Omental fat pad (tissue), 4 donors: ENCODE measurements at places on chromosomes 11 and 22. TPM values are rescaled to one million over a fixed set of nuclear protein-coding genes. Genes with fewer than 3 reads are reported as not detected.
A peak's percentile ranks its signal among the peaks of the same experiment; 100 is the strongest.

SCGB1D2 gene
- not detected for total RNA-seq

DNA sequence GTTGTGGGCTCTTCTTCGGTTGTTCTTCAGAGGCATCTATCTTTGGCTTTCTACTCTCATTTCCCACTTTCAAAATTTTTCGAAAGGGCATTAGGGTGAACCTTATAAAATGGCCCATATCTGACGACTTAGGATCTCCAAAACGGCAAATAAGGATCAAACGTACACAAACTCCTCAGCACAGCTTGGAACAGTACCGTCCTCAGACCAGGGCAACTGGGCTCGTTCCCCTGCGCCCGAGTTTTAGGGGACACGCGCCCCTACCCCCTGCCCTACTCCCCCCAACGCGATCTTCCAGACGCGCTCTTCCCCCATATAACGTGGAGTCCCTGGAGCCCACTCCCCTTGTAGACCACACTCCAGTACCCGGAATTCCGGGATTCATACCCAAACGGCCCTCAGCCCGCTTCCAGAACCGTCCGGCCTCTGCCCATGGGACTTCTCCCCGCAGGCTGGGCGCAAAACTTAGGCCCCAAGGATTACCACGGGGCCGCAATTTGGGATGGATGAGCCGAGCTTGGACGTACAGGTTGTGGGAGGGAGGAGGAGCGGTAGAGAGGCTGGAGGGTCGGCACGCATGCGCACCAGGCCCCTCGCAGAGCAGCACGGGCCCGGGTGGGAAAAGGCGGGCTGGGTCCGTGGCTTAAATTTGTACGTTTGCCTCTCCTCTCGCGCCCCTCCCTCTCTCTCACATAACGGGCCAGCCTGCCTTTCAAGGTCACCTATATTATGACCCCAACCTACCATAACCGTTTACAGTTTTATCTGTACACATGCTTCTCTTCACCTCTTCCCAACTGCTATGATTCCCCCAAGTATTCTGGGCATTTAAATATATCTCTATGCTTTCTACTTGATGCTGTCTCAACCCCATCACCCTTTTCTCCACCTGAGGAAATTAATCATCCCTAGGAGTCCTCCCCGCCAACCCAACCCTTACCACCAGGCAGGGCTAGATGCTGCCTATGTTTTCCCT is 3.4 kb downstream of the CCDC89 start:
- peak; percentile 24 for DNase-seq

DNA sequence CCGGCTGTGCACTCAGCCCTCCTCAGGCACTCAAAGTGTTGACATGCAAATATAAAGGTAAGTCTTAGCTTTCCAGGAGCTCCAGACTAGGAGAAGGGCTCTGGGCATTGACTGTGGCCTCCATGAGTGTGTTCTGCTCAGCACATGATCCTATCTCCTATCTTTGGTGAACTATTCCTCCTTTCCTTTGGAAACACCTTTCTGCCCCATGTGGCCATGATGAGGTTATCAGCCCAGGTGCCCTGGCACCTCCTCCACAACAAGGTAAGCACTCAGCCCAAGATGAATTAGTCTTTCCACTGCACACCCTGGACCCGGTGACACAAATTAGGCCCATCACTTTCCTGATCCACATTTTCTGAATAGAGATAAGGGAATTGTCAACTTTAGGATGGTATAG is 37.9 kb upstream of the LMO1 start:
- no peak for DNase-seq

GRCh38 chr11:19890308-19890707 is 177.7 kb downstream of the NAV2 start:
- no peak for DNase-seq

- peak; percentile 48 for DNase-seq
Observed at GRCh38 chr22:31044262-31044861, 36.8 kb upstream of the SMTN start.

RIN1 gene
- 3.6 TPM for total RNA-seq

PACSIN2 gene
- 39.3 TPM for total RNA-seq

APOBEC3B gene
- 2.2 TPM for total RNA-seq

GRCh38 chr11:133948711-133949110 is 8.1 kb downstream of the IGSF9B start:
- DNase-seq, result no peak

NECTIN1 gene
- total RNA-seq, result 2.2 TPM

DNA sequence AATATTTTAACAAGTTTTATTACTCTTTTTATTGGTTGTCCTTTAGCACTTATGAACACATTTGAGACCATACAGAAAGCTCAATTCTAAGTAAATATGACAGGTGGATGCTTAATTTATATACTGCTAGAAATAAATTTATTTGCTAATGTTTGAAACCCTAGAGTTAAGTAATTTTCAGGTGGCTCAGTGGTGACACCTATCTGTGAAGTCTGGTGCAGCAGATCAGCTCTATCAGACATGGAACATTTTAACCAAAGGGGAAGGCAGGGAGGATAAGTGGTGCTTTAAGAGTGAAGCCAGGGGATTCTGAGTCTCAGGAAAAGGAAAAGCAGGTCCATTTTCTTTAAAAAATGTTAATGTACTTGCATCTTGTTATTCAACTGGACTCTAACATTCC is 175.8 kb downstream of the DSCAML1 start:
- no peak for DNase-seq

DNA sequence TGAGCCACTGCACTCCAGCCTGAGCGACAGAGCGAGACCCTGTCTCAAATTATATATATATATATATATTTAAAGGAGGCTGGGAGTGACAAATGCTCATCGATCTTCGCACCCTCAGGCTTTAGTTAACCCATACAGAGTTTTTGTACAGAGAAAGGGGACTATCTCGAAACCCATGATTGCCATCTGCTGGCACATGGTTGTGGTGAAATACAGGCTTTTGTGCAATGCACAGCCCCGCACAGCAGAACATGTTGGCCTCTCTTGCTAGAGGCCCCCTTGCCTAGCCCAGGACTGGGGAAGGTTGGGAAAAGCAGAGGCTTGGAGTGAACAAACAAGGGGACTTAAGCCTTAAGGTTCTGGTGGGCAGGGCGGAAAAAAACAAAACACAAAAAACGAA is 3.6 kb downstream of the MYBPC3 start:
- DNase-seq, result no peak

OR52A1 gene
- not detected for total RNA-seq
